Left forelimb (tissue), 1 donor: ENCODE measurements at places on chromosomes 4 and X.

DNA sequence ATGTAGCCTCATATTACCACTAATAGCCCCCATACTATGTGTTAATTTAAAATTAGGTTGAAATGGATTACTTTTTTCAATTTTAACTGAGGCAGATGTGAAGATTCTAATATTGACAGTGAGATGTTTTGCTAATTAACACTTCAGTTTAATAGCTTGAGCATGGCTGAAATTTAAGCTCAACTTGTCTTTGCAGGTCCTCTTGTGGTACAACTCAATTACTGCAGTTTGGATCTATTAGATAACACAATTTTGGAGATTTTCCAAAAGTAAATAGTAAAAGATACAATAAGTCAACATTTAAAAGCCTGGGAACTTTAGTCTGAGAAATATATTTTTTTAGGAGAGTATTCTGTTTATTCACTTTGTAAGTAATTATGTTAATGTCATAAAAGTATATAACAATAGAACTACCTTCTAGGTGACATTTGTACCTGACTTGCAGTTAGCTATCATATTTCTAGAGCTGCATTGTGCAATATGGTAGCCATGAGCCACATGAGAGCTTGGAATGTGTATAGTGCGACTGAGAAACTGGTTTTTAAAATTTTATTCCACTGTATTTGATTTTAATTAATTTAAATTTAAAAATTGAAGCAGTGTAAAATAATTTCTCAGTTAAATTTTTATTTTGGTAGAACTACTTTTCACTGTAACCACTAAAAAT lies 73.1 kb upstream of the FMR1 start:
- DNase-seq, result no peak

GRCh38 chr4:18664171-18664570 lies 642.6 kb upstream of the LCORL start:
- DNase-seq, result no peak

DNA sequence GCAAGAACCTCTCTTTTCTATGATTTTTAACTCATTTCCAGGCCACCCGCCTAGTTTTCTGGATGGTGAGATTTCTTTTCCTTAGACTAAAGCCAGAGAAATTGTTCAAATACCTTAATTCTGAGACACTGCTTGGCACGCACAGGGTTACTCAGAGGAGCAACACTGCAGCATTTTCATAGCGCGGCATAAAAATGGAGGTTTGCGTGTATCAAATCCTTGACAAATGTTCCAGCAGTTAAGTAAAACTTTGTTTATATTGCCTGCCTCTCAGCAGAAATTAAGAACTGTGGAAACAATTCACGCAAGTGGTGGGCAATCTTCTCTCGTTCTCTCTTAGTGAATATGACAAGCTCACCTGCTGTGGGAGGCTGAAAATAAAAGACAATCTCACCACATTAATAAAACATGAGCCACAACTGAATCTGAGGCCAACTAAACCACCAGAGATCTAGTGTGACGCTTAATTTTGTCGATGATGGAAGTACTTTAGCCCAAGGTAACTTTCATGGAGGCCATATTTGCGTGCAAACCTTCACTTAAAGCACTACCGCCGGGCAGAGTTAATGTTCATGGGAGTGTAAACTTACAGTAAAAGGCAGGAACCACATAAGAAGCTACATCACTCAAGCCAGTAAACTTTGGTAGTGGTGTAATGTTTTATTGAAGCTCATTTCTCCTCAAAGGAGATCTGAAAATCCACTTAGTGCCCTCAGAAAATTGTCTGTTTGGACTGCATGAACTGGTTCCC lies 894.8 kb upstream of the EPHA5 start:
- peak; percentile 59 for DNase-seq

DNA sequence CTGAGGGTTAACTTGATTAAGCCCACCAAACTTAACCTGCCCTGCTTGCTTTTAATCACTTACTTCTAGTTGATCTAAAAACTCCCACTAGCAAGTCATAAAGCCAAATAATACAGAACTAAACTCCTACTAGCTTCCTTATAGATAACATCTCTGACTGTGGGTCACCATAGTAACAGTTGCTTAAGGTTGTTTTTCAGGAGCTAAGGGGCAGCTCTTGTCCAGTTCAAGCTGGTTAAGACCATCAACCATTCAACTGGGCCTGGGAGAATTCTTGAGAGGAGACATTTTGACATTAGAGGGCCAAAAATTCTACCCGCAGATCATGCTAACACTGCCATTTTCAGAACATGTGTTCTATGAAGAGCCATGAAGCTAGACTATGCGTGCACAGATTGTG lies 67.0 kb downstream of the UCHL1 start:
- no peak for DNase-seq

DNA sequence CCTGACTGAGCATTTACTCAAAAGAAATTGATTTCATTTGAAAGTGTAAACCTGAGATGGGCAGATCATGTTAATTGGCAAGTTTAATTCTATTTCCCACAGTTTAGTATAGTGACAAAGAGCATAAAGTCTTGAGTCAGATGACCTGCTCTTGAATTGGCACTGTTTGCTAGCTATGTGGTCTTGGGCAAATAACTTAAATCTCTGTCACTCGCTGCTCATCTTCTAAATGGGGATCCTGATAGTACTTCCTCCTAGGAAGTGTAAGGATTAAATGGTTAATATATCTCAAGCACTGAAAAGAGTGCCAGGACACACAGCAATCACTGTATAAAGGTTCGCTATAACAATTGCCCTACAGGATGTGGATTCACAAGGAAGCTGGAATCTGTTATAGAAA lies 242.8 kb upstream of the JADE1 start:
- no peak for DNase-seq

DNA sequence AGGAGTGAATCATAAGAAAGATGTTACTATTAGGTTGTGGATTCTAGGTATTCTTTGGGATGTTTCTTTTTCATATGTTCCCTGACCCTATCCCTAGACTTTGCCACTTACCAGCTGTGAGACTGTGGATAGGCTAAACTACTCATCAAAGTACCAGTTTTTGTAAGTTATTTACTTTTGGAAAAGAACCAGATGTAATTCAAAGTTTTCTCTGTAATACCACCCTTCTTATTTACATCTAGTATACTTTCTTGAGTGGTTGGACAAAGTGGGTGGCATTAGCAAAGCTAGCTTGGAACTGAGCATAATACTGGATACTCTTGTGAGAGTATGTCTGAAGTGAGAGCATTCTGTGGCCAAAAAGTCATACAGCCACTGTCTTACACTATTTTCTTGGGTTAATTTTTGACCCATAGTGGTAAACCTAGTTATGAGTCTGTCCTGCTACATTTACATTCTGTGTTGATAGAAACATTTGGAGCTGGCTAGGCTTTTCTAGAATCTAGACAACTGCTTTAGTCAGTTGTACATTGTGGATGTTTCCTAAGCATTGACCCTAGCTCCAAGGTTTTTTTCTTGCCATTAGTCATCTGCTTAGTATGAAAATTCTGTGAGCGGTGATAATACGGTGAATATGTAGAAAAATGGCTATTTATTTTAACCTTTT lies 41.7 kb downstream of the KDM6A start:
- no peak for DNase-seq

GRCh38 chr4:8910822-8911315 lies 39.2 kb upstream of the HMX1 start:
- peak; percentile 59 for DNase-seq

DNA sequence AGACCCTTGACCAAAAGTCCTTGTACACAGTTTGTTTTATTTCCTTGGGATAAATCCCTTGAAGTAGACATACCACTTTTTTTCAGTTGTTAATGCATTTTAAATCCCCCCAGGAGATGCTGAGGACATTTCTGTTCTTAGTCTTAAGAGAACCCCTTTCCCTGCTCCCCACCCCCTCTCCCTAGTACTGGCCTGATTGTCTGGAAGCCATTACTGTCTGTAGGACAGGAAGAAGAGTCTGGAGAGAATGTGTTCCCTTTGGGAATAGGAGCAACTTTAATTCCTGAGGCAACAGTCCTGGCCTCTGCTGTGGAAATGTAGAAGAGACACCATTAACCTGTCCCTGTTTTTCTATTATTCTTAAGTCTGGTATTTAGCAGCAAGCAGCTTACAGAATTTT lies 52.3 kb upstream of the TMEM131L start:
- no peak for DNase-seq

DNA sequence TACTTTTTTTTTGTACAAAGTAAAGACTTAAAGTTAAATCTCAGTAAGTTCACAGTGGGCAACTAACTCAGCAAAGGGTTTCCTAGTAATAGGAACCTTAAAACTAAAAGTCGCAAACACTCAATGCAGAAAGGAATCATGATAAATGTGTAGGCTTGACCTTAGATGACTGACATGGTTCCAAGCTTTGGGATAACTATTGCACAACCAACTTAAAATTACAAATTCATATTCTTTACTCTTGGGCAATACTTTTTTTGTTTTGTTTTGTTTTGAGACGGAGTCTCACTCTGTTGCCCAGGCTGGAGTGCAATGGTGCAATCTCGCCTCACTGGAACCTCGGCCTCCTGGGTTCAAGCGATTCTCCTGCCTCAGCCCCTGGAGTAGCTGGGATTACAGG lies 8.2 kb downstream of the ELOVL6 start:
- DNase-seq, result no peak

DNA sequence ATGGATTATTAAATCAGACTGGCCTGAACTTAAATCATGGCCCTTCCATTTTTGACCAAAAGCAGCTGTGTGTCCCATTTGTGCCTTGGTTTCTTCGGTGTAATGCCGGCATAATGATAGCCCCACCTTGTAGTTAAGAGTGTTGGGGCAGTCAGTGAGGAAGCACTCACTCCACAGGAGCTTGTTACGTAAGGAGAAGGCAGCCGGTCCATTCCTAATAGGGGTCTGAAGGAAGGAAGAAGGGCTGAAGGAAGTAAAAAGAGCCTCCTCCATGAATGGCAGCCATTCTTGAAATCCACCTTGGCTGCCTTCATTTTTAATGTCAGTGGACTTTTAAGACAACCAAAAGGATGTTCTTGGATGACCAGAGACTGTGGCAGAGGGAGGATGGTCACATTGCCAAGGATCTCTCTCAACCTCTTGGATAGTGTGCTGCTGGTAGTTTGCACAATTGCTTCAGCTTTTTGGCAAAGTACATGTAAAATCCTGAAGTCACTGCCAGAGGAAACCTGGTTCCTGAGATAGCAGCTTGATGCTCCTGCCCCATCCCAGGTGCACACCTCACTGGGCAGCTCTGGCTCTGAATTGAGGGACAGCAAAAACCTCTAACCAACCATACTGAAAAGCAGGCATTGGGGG lies 113.5 kb downstream of the PTTG2 start:
- DNase-seq, result no peak

GRCh38 chr4:52643785-52644244 lies 15.3 kb downstream of the USP46 start:
- DNase-seq, result no peak

GRCh38 chr4:184097241-184097605 lies 120.5 kb downstream of the ENPP6 start:
- peak; percentile 73 for DNase-seq

DNA sequence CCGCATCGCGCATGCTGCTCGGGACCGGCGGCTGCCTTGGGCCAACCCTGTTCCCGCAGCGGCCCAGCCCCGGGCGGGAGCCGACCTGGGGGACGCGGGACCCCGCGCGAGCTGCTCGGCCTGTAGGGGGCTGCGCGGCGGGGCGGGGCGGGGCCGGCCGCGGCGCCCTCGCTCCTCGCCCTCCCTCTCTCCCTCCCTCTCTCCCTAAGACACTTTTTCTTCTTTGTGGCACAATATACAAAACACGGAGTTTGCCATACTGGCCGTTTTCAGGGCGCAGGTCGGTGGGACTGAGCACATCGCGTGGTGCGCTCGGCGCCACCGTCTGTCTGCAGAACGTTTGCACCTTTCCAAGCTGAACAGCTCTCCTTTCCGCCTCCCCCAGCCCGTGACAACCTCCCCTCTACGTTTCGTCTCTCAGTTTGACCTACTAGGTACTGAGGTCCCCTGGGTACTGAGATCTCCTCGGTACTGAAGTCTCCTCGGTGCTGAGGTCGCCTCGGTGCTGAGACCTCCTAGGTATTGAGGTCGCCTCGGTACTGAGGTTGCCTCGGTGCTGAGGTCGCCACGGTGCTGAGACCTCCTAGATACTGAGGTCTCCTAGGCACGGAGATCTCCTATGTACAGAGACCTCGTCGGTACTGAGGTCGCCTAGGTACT lies 261.1 kb upstream of the PLCXD1 start:
- peak; percentile 65 for DNase-seq

DNA sequence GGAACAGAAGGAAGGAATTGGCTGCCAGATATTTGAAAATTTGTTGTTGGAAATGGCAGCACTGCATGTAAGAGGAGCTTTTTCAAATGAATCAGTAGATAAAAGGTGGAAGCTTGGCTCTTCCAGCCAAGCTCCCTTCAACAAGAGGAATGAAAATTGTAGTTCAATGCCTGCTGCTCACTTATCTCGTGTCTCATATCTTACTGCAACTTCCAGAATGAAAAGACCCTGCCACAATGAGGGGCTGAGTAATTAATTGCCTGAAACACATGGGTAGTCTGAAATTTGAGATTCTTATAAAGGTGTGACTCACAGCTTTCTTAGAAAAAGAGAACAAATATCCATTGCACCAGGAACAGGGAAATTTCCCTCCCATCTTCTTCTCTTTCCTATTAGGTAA lies 53.0 kb downstream of the HAND2 start:
- no peak for DNase-seq

- DNase-seq, result no peak
Measured at GRCh38 chr4:8338351-8338961, 68.9 kb downstream of the HTRA3 start.

DNA sequence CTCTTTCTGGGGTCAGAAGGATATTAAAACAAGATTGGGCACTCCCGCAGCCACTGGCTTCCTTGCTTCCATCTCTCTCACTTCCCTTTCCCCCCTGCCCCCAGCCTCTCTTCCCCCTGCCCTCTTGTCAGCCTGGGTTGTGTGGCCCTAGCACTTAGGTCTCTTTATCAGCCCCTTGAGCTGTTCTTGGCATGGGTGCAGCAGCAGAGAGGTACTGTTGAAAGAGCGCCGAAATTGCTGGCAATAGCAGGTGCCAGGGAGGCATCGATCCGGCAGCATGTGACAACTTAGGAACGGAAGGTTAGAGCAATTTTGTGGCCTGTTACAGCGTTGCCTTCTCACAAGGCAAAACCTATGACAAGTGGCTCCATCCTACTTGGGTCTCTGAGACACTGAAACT lies 333.1 kb upstream of the IGFBP7 start:
- no peak for DNase-seq

DNA sequence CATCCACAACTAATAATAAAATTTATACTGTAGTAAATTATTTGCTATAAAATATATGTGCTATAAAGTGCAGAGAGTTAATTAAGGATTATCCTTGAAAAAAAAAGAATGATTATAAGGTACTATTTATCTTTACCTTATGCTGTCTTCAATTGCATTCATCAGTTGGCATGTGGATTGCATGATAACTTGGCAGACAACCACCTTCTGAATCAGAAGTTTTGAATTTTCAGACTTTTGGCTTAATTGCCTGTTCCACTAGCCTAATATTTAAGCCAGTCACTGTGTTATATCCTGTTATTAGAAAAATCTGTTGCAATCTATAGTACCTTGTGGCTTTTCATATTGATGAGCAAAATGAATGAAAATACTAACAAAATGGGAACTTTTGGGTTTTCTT lies 1040.3 kb upstream of the PCDH10 start:
- no peak for DNase-seq

DNA sequence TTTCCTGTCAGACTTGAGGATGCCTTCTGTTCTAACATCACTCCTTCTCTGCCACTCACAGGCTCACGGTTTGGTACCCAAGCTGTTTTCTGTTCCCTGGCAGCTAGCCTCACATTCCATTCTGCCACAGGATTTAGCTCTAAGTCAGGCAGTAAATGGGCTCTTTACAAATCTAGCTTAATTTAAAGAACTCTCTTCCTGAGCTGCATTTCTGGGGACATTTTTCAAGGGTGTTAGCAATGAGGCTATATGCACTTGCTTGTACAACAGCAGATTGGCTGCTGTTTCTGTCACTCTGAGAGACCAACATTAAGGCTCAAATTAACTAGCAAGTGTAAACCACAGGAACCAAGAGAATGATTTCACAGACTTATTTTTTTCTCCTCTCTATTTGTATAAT lies 337.8 kb upstream of the NOCT start:
- DNase-seq, result no peak
